Bronchial smooth muscle cell (primary cell): ENCODE measurements at places on chromosomes 12 and 14. TPM values are rescaled to one million over a fixed set of nuclear protein-coding genes. Genes with fewer than 3 reads are reported as not detected.

Gene GLIPR1L1
- not detected in 2 replicates for total RNA-seq

Gene ARHGEF25
- 33.4 and 38.7 TPM in 2 replicates for total RNA-seq

Gene CDCA4
- 7.3 and 8.9 TPM in 2 replicates for total RNA-seq

Gene SOCS2
- 5.8 and 16.7 TPM in 2 replicates for total RNA-seq

Gene KIAA0586
- total RNA-seq = 10.8 and 11.0 TPM in 2 replicates

Gene SSPN
- 15.4 and 26.4 TPM in 2 replicates for total RNA-seq

Gene KCNC2
- not detected in 2 replicates for total RNA-seq

Gene HSPA2
- 1.8 and 2.5 TPM in 2 replicates for total RNA-seq

Gene NAP1L1
- 196 and 223 TPM in 2 replicates for total RNA-seq

Gene DPPA3
- total RNA-seq = not detected in 2 replicates

Gene TESPA1
- total RNA-seq = not detected in 2 replicates

Gene RILPL2
- total RNA-seq = 5.8 TPM in 2 replicates

Gene STYK1
- 0.16 and 0.69 TPM in 2 replicates for total RNA-seq

Gene TAS2R46
- total RNA-seq = 1.2 and 1.7 TPM in 2 replicates

Gene OR4E1
- total RNA-seq = not detected in 2 replicates

Gene PYGL
- 37.8 and 66.0 TPM in 2 replicates for total RNA-seq
